ENCODE measurements at places on chromosomes 2 and 18. TPM values are rescaled to one million over a fixed set of nuclear protein-coding genes. Genes with fewer than 3 reads are reported as not detected.
A peak's percentile ranks its signal among the peaks of the same experiment; 100 is the strongest.

GRCh38 chr2:42169874-42170521, 845 bp downstream of the EML4 start:
- H3K27ac ChIP-seq, result no peak overlapping the region
- no peak for DNase-seq
- H3K27me3 ChIP-seq, result peaks cover 4% of the 10 kb centered on the region
- H3K4me3 ChIP-seq, result no peak overlapping the region
- no peaks in the 10 kb centered on the region for H3K36me3 ChIP-seq

DNA sequence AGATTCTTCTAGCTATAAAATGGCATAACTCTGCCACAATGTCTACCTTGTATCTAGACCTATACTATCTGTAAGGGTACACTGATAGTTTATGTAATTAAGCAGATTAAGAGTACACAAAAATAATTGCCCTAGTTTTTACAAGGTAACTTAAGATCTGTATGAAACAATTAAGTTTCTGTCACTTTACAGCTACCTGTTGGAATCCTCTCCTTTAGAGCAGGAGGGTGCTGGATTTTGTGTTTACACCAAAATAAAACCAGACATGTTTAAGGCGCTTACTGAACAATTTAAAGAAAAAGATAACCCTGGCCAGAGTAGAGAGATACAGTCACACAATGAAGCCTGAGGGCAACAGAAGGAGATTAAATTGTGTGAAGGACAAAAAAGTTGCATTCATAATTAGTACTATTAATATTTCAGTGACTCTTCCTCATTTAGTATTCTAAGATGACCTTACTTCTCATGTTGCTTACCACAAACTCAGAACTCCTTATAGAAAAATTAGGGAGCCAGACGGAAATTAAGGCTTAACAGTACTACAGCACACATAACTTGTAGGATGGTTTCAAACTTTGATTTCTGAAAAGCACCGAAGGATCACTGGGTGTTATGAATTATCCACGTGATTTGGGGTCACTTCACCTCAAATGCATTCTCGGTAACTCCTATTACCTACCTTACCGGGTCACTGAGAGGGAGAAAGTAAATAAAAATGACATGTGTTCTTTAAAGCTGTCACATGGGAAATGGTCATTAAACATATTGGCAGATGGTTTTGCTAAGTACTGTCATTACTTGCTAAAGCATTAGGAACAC, 1.0 kb downstream of the DARS1 start:
- peaks cover 10% of the 10 kb centered on the region for H3K4me1 ChIP-seq
- H3K27ac ChIP-seq, result peak overlapping the region; percentile 95
- H3K27me3 ChIP-seq, result no peaks in the 10 kb centered on the region
- H3K4me3 ChIP-seq, result peak overlapping the region; percentile 94
- no peak for DNase-seq

Gene POTEJ
- not detected for total RNA-seq

Gene CABLES1
- total RNA-seq, result 50.9 TPM

GRCh38 chr2:219679571-219679970, 52.1 kb downstream of the SLC4A3 start:
- H3K27me3 ChIP-seq, result peaks cover 9% of the 10 kb centered on the region
- H3K4me3 ChIP-seq, result no peak overlapping the region
- H3K4me1 ChIP-seq, result peaks cover 8% of the 10 kb centered on the region

GRCh38 chr2:37020212-37020886, 54.0 kb upstream of the STRN start:
- H3K4me3 ChIP-seq, result no peak overlapping the region
- no peak overlapping the region for H3K27ac ChIP-seq
- no peak for DNase-seq
- peaks cover 47% of the 10 kb centered on the region for H3K36me3 ChIP-seq
- peaks cover 3% of the 10 kb centered on the region for H3K4me1 ChIP-seq

Gene SLC5A7
- total RNA-seq, result not detected

Gene ZAP70
- total RNA-seq, result 0.44 TPM

Gene QPCT
- total RNA-seq, result not detected

Gene AMER3
- total RNA-seq, result not detected

GRCh38 chr2:45124456-45124855, 115.2 kb upstream of the SIX2 start:
- H3K27ac ChIP-seq, result no peak overlapping the region
- H3K27me3 ChIP-seq, result no peaks in the 10 kb centered on the region
- peaks cover 23% of the 10 kb centered on the region for H3K4me1 ChIP-seq
- DNase-seq, result no peak
- no peak overlapping the region for H3K4me3 ChIP-seq
- no peaks in the 10 kb centered on the region for H3K36me3 ChIP-seq

Gene IKZF2
- 16.7 TPM for total RNA-seq

Data from osteocyte (in vitro differentiated cells).